Keratinocyte (primary cell): ENCODE measurements at places on chromosomes 4 and X.

- H3K27ac ChIP-seq = no peak overlapping the region
- no peak for DNase-seq
- no peaks in the 10 kb centered on the region for H3K27me3 ChIP-seq
- H3K36me3 ChIP-seq = no peaks in the 10 kb centered on the region
- H3K4me1 ChIP-seq = no peaks in the 10 kb centered on the region
- no peak overlapping the region for H3K4me3 ChIP-seq
Observed at GRCh38 chr4:61177367-61177766, 22.8 kb upstream of the ADGRL3 start.

GRCh38 chr4:147811878-147812277, 80.0 kb downstream of the ARHGAP10 start:
- H3K4me1 ChIP-seq = peaks cover 7% of the 10 kb centered on the region
- H3K4me3 ChIP-seq = no peak overlapping the region
- H3K36me3 ChIP-seq = no peaks in the 10 kb centered on the region
- no peak for DNase-seq

GRCh38 chrX:105228602-105229001, 8.1 kb upstream of the TEX13A start:
- no peaks in the 10 kb centered on the region for H3K4me1 ChIP-seq
- H3K27me3 ChIP-seq = no peaks in the 10 kb centered on the region
- no peak overlapping the region for H3K4me3 ChIP-seq
- H3K27ac ChIP-seq = no peak overlapping the region

DNA sequence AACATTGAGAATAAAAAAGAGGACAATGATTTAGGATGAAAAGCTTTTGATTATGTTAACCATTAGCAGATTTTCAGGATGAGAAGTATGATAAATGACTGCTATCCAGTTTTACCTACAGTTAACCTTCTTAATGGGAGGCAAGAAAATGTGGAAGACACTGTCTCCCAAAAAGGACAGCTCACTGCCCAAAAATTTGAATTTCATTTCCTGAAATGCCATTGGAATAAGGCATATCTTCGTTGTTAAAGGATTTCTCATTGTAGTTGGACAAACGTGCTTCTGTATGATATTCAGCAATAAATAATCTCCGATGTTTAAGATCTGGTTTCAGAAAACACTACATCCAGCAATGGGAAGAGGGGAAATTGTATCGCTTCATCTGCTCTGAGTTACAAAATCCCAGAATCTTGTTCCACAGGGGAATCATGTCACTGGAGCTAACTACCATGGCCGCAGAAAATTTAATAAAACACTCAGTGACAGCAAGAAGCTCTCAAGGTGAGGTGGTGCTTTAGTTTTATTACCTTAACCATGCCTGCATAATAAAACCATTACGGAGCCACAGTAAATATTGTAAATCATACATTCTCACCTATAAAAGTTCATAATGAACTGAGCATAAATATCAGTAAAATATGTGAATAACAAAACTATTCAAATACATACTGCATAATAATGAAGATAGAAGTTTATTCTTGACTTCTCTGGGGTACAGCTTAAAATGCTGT, 552.3 kb downstream of the PCDH7 start:
- H3K27me3 ChIP-seq = no peaks in the 10 kb centered on the region
- H3K36me3 ChIP-seq = no peaks in the 10 kb centered on the region
- H3K4me1 ChIP-seq = peaks cover 2% of the 10 kb centered on the region
- H3K4me3 ChIP-seq = no peak overlapping the region

GRCh38 chr4:2604614-2605013, 68.2 kb downstream of the FAM193A start:
- no peak overlapping the region for H3K27ac ChIP-seq
- no peaks in the 10 kb centered on the region for H3K27me3 ChIP-seq
- DNase-seq = no peak
- H3K4me1 ChIP-seq = peaks cover 3% of the 10 kb centered on the region

DNA sequence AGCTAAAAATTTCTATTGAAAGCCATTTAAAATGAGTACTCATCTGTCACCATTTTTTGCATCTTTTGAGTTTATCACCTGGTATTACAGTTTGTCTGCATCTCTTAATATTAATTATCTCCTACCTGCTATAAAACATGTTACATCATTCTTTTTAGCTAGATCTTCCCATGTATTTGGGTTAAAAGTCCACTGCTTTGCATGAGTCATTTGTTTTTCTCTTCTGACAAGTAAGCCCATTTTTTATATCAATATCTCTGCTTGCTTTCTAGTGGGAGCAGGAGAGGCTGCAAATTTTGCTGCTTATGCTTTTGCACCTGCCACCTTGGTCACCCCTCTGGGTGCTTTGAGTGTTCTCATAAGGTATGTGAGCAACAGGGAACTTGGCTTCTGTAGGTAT, 16.1 kb downstream of the NIPAL1 start:
- no peak overlapping the region for H3K27ac ChIP-seq
- H3K4me3 ChIP-seq = no peak overlapping the region
- DNase-seq = no peak
- H3K27me3 ChIP-seq = no peaks in the 10 kb centered on the region
- H3K36me3 ChIP-seq = peaks cover 3% of the 10 kb centered on the region

GRCh38 chr4:146191766-146192458, 16.4 kb downstream of the LSM6 start:
- no peak for DNase-seq
- no peak overlapping the region for H3K4me3 ChIP-seq
- no peaks in the 10 kb centered on the region for H3K27me3 ChIP-seq
- H3K36me3 ChIP-seq = peaks cover 23% of the 10 kb centered on the region

- peaks cover 24% of the 10 kb centered on the region for H3K4me1 ChIP-seq
- peak overlapping the region; percentile 16 for H3K27ac ChIP-seq
- no peaks in the 10 kb centered on the region for H3K36me3 ChIP-seq
- H3K27me3 ChIP-seq = no peaks in the 10 kb centered on the region
Observed at GRCh38 chr4:81465406-81466340, 6.0 kb downstream of the RASGEF1B start.

DNA sequence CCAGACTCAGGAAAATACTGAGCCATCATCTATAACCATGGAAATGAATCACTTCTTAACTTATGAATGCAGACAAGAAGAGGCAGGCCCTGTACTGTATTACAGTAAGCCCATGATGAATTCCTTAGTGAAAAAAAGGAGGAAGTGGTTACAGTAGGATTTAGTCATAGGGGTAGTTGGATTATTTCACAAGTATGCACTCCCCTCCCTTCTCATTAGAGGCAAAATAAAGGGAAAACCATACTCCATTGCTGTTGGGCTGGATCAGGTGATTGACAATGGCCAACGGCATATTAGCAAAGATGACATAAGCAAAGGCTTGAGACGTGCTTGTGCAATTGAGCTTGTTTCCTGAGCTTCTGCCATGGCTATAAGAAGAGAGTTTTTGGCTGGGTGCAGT, 181.1 kb upstream of the PRPS2 start:
- H3K4me1 ChIP-seq = peaks cover 19% of the 10 kb centered on the region
- no peaks in the 10 kb centered on the region for H3K36me3 ChIP-seq
- no peak overlapping the region for H3K4me3 ChIP-seq
- H3K27ac ChIP-seq = peak overlapping the region; percentile 95
- peak; percentile 95 for DNase-seq

- no peak for DNase-seq
- no peak overlapping the region for H3K27ac ChIP-seq
- no peak overlapping the region for H3K4me3 ChIP-seq
- peaks cover 5% of the 10 kb centered on the region for H3K4me1 ChIP-seq
- no peaks in the 10 kb centered on the region for H3K36me3 ChIP-seq
Observed at GRCh38 chrX:150366951-150367545, 3.9 kb downstream of the MAMLD1 start.

GRCh38 chr4:88144866-88145300, 13.6 kb downstream of the ABCG2 start:
- H3K27ac ChIP-seq = peak overlapping the region; percentile 82
- H3K4me3 ChIP-seq = no peak overlapping the region
- H3K27me3 ChIP-seq = no peaks in the 10 kb centered on the region
- peaks cover 50% of the 10 kb centered on the region for H3K4me1 ChIP-seq
- DNase-seq = peak; percentile 48

DNA sequence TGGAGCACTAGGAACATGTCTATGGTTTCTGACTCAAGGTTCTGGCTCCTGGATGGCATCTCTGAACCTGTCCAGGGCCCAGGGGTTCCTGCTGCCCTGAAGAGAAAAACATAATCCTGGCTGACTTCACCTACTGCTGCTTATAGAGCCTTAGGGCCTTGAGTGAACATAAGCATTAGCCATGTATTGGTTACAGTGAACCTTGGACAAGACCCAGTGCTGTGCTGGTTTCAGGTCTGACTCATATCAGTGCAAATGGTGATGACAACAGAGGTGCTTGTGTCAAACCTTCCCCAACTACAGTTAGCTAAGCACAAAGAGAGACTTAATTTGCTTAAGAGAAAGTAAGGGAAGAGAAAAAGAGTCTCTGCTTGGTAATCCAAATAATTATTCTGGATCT, 1047.2 kb downstream of the GLUD2 start:
- H3K27ac ChIP-seq = peak overlapping the region; percentile 1
- H3K27me3 ChIP-seq = no peaks in the 10 kb centered on the region
- H3K4me1 ChIP-seq = no peaks in the 10 kb centered on the region
- H3K4me3 ChIP-seq = no peak overlapping the region

GRCh38 chrX:41142130-41142910, 57.1 kb downstream of the USP9X start:
- peaks cover 13% of the 10 kb centered on the region for H3K4me1 ChIP-seq
- H3K36me3 ChIP-seq = peaks cover 2% of the 10 kb centered on the region
- no peak for DNase-seq

GRCh38 chr4:39657465-39657864, 18.8 kb upstream of the SMIM14 start:
- H3K36me3 ChIP-seq = no peaks in the 10 kb centered on the region
- no peaks in the 10 kb centered on the region for H3K4me1 ChIP-seq
- DNase-seq = no peak
- H3K27me3 ChIP-seq = no peaks in the 10 kb centered on the region
- H3K4me3 ChIP-seq = no peak overlapping the region

DNA sequence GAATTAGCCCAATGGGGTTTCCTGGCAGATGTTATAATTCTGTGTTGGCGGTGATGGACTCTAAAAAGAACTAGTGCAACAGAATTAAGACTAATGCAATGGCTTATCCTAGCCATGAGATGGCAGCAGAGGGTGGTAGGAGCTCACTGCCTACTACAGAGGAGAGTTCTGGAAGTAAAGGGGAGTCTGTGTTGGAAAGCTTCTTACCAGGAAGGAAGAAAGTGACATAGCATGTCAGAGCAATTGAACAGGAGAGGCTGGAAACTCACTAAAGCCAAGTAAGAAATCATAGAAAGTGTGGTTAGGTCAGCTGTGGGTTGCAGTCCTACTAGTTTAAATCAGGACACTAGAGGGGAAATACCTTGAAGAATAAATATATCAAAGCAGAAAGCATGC, 6.3 kb upstream of the TRPC5OS start:
- no peak for DNase-seq
- no peak overlapping the region for H3K27ac ChIP-seq
- no peaks in the 10 kb centered on the region for H3K36me3 ChIP-seq
- H3K27me3 ChIP-seq = peaks cover 4% of the 10 kb centered on the region
- peaks cover 2% of the 10 kb centered on the region for H3K4me1 ChIP-seq

DNA sequence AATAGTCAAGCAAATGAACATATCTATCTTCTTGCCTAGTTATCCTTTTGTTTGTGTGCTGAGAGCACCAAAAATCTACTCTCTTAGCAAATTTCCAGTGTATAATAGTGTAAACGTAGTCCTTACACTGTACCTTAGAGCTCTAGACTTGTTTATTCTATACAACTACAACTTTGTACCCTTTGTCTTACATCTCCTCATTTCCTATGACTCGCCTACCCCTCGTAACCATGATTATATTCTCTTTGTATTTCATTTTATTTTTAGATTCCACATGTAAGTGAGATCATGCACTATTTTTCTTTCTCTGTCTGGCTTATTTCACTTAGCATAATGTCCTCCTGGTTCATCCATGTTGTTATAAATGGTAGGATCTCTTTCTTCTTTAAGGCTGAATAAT, 37.6 kb downstream of the MAGEB5 start:
- H3K4me3 ChIP-seq = no peak overlapping the region
- H3K27me3 ChIP-seq = no peaks in the 10 kb centered on the region
- H3K4me1 ChIP-seq = no peaks in the 10 kb centered on the region
- H3K36me3 ChIP-seq = no peaks in the 10 kb centered on the region
- no peak for DNase-seq

DNA sequence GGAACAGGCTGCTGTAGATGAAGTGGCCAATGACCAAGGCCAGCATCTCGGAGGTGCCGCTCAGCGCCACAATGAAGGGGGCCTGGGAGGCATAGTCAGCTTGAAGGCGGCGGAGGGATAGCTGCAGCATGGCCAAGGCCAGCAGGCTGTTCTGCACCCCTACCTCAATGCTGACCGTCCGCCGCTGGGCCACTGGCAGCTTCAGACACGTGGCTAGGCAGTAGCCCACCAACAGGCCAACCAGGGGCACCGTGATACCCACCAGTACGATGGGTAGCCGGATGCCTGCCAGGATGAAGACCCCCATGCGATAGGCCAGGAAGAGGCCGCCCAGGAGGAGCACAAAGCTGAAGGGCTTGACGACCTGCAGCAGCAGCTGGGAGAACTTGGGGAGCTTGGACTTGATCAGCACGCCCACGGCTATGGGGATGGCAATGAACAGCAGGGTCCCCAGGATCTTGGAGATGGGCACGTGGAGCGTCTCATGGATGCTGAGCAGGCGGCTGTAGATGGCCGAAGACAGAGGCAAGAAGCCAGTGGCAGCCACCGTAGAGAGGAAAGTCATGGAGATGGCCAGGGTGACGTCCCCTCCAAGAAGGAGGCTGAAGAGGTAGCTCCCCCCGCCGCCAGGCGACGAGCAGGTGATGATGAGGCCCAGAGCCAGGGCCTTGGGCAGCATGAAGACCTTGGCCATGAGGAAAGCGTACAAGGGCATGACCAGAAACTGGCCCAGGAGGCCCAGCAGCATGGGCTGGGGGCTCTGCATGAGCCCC, 1.3 kb upstream of the UBL4A start:
- peaks cover 13% of the 10 kb centered on the region for H3K4me1 ChIP-seq
- no peak for DNase-seq
- H3K27me3 ChIP-seq = no peaks in the 10 kb centered on the region
- H3K4me3 ChIP-seq = no peak overlapping the region

DNA sequence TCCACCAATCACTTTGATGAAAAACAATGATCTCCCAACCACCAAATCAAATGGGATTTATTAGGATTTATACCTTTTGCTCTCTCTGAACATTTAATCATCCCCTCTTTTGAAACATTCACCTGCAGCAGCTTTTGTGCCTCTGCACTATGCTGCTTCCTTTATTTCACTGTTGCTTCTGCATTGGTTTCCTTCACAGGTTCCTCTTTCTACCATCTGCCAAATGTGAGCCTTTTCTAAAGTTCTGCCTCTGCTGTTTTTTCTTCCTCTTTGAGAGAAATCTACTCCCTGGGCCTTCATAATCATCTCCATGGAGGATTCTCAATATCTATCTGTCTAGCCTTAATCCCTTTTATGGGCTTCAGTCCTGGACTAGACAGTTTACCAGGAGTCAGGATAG, 24.7 kb downstream of the CUL4B start:
- no peak for DNase-seq
- no peaks in the 10 kb centered on the region for H3K4me1 ChIP-seq
- no peak overlapping the region for H3K4me3 ChIP-seq

DNA sequence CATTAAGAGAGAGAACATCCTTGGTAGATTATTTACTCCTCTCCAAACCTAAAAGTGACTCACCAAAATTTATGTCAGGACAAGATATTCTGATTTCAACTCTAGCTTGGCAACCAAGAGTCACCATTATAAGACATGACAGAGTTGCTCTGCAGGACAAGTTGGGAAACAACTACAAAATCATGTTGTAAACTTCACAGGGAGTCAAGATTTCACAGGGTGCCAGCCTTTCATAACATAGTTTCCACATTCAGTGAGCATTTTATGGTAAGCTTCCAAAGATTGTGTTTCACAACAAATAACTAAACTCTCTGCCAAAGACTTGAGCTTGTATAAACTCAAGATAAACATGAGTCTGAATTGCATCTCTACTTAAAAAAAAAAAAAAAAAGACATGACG, 121.0 kb upstream of the DIAPH2 start:
- no peaks in the 10 kb centered on the region for H3K36me3 ChIP-seq
- H3K4me3 ChIP-seq = no peak overlapping the region
- H3K4me1 ChIP-seq = no peaks in the 10 kb centered on the region
- H3K27ac ChIP-seq = no peak overlapping the region
